ENCODE measurements at places on chromosomes 5 and 9.

GRCh38 chr9:613771-614347 lies 227.6 kb upstream of the DMRT1 start:
- DNase-seq: no peak

DNA sequence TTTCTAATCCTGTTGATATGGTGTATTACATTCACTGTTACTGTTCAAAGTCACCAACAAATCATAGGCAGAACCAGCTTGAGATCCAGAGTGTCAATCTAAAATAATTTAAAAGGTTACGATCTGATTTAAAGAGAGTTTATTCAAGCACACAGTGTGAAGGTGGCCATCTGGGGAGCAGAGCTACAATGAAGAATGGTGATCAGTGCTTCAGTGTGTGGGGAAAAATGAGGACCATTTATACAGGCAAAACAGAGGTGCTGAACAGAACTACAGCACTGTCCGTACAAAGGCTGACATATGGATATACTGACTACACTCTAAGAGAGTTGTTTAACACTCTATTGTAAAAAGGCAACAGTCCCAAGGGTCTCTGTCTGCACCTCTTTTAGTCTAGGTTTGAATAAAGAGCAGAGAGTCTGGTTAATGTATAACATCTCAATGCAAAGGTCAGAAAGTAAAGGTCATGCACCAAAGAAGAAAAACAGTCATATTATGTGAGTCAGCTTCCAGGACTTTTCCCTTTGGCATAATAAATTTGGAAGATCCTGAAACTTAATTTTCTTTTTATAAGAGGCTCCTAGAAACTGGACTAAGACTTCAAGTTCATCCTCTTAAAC lies 29.7 kb upstream of the TDRD7 start:
- no peak for DNase-seq

GRCh38 chr9:133974631-133975341 lies 17.3 kb downstream of the VAV2 start:
- no peak for DNase-seq

- no peak for DNase-seq
Observed at GRCh38 chr5:4197151-4197550, 601.5 kb downstream of the IRX1 start.

- no peak for DNase-seq
Observed at GRCh38 chr5:77082280-77082679, 4.8 kb downstream of the ZBED3 start.

DNA sequence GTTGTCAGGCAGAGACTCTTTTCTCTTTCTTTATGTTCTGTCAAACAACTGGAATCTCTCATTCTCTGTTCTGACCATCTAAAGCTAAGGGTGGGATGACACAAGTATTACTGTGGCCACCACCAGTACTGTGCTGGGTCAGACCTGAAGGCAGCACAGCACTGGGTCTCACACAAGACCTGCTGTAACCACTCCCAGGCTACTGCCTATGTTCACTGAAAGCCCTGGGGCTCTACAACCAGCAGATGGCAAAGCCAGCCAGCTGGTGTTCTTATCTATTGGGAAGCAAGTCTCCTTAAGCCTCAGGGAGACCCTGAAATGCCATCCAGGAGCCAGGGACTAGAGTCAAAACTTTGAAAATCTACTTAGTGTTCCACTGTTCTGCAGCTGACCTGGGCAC lies 189.5 kb downstream of the SLCO4C1 start:
- DNase-seq: no peak

- DNase-seq: no peak
Observed at GRCh38 chr5:174612686-174613085, 111.7 kb upstream of the MSX2 start.

- DNase-seq: no peak
Observed at GRCh38 chr9:99873531-99873930, 32.9 kb upstream of the STX17 start.

DNA sequence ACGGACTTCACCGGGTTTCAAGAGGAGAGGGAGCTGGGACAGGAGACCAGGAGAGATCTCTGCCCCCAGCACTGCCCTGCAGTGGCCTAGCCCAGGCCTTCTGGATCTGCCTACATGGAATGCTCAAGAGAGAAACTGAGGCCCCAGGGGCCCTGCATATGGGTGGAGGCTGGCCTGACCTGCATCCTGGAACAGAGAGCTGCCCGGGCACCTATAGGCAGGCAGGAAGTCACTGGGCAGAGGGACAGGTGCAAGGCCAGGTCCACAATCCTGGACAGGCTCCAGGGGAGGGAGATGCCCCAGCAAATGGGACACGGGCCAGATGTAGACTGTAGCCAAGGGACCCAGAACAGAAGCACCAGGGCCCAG lies 98.5 kb upstream of the RUFY1 start:
- DNase-seq: no peak

DNA sequence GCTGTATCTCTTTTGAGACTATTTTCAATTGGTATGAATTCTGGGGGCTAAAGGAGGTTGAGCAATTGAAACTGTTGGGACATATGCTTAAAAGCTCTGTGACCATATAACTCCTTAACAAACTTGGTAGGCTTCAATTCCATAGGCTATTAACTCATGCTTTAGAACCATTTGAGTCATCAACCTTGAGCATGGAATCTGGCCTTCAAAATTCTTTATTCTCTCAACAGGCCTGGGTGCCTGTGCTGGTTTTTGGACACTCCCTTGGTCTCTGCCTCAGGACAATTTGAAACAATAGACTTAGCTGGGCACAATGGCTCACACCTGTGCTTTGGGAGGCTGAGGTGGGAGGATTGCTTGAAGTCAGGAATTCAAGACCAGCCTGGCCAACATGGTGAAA lies 61.4 kb upstream of the EPB41L4A start:
- no peak for DNase-seq

- DNase-seq: no peak
Observed at GRCh38 chr9:3361116-3361515, 164.7 kb downstream of the RFX3 start.

GRCh38 chr9:93390953-93391515 lies 60.5 kb upstream of the FAM120A start:
- DNase-seq: no peak

GRCh38 chr9:78574354-78575045 lies 277.6 kb downstream of the PSAT1 start:
- DNase-seq: no peak

DNA sequence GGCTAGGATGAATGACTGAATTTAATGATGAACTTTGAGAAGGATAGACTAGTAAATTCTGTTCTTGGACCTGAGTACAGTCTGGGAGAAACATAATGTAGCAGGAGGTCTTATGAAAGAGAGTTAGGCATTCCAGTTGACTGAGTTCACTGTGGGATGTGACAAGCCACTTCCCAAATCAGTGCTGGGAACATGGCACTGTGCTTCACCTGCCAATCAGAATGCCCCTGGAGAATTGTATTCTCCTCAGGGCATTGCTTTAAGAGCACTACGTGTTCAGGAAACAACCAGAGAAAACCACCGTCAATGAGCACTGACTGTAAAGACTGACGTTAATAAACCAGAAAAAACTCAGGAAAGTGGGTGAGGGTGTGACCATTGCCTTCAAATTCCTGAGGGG lies 1.2 kb downstream of the CCDC107 start:
- DNase-seq: no peak

DNA sequence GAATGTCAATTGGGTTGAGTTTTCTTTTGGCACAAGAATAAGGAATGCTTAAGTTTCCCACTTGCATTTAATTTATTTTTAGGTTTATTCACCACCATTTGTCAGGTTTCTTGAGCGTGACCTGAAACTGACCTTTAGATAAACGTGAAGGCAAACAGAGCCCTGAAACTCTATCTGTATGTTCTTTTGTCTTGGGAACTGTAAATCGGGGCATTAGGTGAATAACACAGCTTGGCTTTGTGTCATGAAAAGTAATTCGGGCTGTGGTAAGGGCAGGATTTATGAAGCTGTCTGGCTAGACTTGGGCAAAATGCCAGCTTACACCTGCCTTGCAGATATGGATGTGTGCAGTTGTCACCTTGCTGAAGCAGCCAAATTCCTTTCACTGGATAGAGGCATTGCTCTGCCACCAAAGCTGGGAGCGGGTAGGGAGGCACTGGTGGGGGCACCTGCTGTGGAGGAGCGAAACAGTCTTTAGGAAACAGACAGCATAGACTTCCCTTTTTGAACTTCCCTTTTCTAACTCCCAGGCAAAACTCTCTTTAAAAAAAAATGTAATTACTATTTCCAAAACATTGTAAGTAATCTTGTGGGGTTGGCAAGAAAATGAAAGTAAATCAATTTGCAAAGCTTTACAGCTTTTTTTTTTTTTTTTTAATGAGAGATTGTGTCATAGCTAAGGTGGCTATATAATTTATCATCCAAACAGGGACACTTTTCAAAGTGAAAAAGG lies 545.2 kb downstream of the CSNK1G3 start:
- no peak for DNase-seq

DNA sequence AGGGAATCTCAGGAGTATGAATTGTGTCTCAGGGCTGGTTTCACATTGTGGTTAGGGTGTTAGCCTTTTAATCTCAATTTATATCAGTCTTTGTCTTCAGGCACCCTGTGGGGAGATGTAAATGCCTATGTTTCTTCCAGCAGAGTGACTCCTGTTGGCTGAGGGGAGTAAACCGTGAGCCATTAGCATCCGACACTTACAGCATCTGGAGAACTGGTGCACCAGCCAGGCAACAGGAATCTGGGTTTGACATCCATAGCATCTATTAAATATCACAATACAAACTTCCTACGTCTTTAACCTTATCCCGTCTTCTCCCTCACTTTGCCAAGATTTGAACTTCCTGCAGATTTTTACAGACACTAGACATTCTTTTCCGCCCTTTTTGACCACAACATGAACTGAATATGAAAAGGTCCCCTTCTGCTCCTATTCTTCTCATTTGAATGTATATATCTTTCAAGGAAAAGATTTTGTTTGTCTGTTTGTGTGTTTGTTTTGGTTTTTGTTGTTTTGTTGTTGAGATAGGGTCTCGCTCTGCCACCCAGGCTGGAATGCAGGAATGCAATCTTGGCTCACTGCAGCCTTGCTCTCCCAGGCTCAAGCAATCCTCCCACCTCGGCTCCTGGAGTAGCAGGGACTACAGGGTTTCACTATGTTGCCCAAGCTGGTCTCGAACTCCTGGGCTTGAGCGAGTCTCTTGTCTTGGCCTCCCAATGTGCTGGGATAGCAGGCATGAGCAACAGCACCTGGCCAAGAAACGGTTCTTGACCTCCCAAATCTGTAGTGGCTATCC lies 626.2 kb downstream of the TLR4 start:
- no peak for DNase-seq

GRCh38 chr9:80509358-80509757 lies 937.6 kb downstream of the TLE4 start:
- DNase-seq: no peak

DNA sequence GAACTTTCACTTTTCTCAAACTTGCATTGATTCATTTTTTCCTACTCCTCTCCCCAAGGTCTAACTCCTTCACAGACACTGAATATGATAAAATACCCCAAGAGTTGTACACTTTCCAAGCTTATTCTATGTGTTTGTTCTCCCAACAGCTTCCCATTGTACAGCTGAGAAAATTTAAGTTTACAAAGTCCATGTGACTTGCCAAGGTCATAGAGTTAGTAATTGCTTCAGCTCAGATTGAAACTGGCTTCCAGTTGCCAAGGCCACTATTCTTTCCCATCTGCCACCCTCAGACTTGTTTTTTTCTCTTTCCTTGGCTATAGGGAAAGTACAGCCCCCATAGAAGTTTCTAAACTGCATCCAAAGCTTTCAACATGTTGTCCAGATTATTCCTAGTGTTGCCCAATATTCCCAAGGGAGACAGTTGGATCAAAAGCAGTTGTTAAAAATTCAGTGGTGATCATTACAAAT lies 34.8 kb downstream of the TNFSF8 start:
- DNase-seq: no peak

DNA sequence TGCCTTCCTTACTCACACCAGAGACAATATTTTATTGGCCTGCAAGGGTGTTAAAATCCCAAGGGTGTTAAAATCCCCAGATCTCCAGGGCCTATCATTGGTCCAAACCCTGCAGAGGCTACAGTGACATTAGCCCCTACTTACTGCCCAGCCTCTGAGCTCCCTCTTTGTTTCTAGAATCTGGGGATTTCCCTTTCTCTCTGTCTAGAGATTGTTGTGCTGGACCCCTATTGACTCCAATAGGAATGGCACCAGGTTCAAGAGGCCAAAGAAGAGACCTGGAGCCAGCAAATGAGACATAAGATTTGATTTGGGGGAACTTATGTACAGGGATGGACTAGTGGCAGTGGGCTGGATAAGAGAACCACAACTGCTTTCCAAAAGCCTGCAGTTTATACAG lies 53.3 kb upstream of the ZBED3 start:
- no peak for DNase-seq

DNA sequence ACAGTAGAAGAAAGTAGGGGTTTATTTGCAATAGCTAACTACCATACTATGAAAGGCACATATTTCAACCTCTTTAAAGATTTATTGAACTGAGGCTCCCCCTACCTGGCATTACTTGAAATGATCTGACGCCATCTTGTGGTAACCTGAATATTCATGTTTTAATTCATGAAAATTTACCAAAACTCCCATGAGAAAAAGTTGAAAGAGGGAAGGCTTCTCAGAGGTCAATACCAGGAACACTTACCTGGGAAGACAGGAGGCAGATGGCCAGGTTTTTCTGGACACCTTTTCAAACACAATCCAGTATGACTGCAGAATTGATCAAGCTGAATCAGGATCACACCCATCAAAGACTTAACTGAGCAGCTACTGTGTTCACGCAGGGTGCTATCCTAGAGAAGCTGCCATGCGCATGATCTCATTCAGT lies 9.4 kb downstream of the PRELID2 start:
- DNase-seq: no peak

- no peak for DNase-seq
Observed at GRCh38 chr5:118862596-118862995, 125.8 kb downstream of the DTWD2 start.

- DNase-seq: no peak
Observed at GRCh38 chr5:36694351-36694750, 87.9 kb downstream of the SLC1A3 start.

DNA sequence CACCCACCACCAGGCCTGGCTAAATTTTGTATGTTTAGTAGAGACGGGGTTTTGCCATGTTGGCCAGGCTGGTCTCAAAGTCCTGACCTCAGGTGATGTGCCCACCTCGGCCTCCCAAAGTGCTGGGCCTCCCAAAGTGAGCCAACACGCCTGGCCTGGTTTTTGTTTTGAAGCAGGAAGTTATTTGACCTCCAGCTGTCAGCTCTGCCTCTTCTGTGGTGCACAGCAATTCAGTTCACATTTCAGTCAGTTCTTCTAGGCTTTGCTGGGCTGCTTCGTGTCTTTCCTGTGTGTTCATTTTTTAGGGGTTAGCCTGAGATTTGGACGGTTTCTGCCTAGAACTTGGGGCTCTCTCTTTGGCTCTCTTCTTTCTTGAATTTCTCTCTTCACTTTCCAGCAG lies 8.9 kb downstream of the LCN1 start:
- DNase-seq: no peak

All from stimulated activated CD8-positive, alpha-beta memory T cell treated with anti-CD3 and anti-CD28 coated beads, Interleukin-4, amount 100 ng/mL, for 1 hour (primary cell).